Stimulated activated CD8-positive, alpha-beta memory T cell treated with anti-CD3 and anti-CD28 coated beads, Interleukin-2, amount 100 ng/mL, for 48 hours (primary cell): ENCODE measurements at places on chromosomes 4 and X.

DNA sequence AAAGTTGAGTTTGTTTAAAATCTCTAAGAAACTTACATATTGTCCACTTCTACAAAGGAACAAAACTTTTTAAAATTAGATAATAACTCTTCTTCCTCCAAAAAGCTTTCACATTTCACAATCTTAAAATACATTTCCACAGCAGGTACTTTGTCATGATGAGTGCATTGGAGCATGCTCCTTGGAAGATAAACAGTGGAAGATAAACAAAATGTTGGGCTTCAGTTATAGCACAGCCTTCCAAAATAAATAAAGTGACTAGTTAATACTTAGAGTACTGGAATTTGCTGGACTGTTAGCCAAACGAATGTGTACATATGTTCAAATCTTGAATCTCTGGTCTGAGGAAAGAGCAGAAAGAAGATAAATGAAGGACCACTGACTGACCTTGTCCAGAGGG is 54.9 kb upstream of the PDE5A start:
- DNase-seq = no peak

GRCh38 chr4:137597752-137598430 is 65.6 kb upstream of the PCDH18 start:
- no peak for DNase-seq

DNA sequence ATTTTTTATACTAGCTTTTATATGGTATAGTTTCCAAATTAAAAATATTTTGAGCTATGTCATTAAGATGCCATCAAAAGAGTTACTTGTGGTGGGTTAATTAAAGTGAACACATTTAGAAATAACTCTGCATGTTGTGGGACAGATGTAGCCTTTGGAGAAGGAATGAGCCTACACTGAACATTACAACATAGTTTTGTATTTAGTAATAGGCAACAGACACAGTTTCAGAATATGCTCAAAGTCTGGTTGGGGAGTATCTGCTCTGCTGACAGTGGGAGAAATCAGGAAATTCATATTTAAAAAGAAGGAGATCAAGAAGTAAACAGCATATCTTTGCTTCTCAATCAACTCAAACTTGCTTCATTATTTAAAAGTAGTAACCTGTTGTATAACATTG is 23.7 kb downstream of the EMCN start:
- no peak for DNase-seq

DNA sequence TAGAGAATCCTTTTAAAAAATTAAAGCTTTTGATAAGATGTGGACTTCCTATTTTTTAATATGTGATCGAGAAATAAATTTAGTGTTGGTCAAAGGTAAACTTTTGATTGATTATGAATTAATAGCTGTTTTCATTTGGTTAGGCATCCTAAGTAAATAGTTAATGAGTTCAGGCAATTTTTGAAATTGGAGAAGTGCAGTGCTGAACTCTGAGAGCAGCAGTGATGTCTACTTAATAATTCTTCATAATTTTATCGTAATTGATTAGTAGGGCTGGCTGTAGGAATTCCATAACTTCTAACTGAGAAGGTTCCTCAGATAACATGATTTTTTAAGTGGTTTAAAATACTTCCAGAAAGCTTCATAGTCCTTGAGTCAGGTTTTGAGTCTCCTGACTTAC is 1.5 kb downstream of the MND1 start:
- DNase-seq = no peak

- DNase-seq = no peak
Measured at GRCh38 chr4:102439236-102439614, 61.9 kb upstream of the NFKB1 start.

GRCh38 chrX:110924871-110925270 is 129.3 kb upstream of the CHRDL1 start:
- DNase-seq = no peak

- DNase-seq = no peak
Measured at GRCh38 chr4:102687373-102687981, 73.3 kb downstream of the MANBA start.
